ENCODE measurements at places on chromosomes 5 and 9.

GRCh38 chr5:56026863-56027300 lies 32.1 kb upstream of the IL6ST start:
- DNase-seq: peak; percentile 61

- DNase-seq: peak; percentile 95
Observed at GRCh38 chr9:127803507-127804352, 1.0 kb downstream of the FPGS start.

DNA sequence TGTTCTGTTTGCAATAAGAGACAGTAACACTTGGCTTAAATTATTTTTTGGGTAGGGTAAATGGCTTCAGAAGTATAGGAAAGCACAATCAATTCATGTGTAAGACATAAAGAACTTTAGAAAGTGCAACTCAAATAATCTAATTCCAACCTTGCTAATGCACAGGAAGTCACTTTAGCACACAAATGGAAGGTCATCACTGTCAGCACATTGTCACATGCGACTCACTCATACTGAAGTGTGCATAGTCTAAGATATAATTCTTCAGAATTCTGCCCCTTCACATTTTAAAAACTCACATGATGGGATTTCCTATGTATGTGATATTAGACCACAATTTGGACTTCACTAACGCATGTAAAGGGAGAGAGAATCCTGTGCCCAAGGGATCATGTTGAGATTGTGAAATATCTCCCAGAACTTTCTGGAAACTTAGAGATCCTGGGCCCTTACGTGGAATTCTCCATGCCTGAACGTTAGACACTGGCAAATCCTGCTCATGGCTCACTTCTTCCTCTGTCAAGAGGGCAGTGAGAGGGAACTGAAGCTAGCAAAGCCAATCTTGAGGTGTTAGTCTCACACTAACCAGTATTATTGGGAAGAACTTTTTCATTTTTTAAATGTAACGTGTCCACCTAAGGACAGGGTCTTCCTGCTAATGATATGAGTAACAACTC lies 403.2 kb upstream of the PTGER4 start:
- DNase-seq: no peak

GRCh38 chr5:61010467-61011454 lies 65.8 kb downstream of the NDUFAF2 start:
- peak; percentile 35 for DNase-seq

GRCh38 chr9:2725898-2726649 lies 8.8 kb downstream of the KCNV2 start:
- no peak for DNase-seq

GRCh38 chr5:18660511-18660910 lies 1026.3 kb downstream of the TAF11L14 start:
- DNase-seq: no peak

DNA sequence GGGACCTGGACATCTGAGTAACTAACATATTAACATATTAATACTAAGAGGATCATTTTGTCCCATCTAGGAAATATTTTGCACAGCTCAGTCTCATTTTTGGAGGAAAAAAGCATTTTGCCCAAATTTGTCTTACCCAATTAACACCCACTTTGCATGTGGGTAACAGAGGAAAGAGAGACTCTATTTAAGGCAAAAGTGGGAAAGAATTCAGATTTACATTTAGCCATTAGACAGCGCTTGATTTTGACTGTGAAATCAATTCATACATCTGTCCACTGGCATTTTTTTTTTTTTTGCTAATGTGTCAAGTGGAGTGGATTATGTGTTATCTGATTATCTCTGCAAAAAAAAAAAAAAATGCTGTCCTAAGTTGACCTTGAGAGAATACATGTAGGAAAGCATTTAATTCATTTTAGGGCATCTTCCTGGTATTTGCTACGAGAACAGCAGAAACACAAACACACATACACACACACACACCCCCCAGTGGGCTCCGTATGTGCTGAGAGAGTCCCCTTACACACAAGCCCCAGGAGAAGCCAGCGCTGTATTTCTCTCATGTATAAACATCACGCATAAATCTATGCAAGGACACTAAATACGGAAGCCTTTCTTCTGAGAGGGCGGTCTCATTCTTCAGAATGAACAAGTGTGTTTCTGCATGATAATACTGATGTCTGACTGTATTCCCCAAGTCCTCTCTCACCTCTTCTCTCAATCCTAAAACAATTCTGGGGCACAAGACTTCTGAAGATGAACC lies 202.0 kb upstream of the KLF9 start:
- no peak for DNase-seq

GRCh38 chr5:158854260-158854783 lies 245.4 kb downstream of the EBF1 start:
- DNase-seq: no peak

Measured in MCF 10A (cell line).